ENCODE measurements at places on chromosomes 12 and 14. TPM values are rescaled to one million over a fixed set of nuclear protein-coding genes. Genes with fewer than 3 reads are reported as not detected.

GRCh38 chr14:60658211-60658690, 9.0 kb upstream of the SIX1 start:
- no peak for DNase-seq

DNA sequence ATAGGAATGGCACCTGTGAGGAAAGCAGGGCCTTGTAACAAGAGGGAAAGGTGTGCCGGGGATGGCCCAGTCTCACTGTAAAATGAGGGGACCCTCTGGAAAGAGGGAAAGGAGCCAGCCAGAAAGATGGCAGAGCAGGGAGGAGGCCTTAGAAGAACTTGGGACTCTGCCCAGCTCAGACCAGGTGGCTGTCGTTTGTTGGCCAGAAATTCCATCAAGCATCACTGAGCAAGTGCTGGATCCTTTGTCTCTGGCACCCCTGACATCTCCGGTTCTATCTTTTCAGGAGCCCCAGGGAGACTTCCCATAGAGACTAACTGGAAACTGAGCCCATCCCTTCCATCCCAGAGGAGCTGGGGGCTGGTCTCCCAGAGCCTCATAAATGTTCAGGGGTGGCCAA, 43.3 kb downstream of the DEGS2 start:
- DNase-seq = no peak

DNA sequence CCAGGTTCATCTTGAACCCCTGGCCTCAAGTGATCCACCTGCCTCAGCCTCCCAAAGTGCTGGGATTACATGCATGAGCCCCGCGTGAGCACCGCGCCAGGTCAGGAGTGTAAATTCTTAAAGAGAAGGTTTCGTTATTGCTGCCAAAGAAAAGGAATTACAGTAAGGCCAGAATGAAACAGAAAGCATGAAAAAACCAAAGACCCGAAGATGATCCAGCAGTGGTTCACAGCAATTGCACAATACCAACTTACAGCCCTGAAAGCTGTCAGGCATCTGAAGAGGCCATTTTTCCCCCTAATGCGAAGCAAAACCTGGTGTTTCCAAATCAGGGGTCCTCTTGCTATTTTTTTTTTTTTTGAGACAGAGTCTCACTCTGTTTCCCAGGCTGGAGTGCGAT, 10.3 kb downstream of the RBM23 start:
- no peak for DNase-seq

DNA sequence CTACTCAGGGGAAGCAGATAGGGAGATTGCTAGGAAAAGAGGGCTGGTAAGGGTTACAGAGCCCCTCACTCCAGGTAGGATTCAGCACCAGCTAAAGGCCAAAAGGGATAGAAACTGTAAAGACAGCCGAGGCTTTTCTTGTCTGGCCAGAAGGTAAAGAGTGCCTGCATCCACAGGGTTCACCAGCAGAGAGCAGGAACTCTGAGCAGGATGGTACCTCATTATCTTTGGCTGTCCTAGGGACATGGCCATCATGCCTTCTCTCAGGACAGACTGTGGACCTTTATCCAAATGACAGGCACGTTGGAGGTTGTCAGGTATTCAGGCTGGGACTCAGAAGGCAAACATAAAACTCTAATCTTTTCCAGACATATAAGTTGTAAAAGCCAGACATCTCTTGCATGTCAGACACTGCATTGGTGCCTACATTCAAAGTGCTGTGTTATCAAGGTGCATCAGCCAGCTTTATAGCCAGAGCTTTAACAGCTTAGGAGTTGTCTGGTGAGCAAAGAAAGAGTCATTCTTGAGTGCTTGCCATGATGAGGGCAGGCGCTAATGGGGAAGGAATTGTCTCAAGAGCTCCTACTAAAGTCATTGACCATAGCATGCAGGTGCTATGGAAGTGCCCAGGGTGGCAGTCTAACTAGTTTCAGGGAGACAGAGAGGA, 89.5 kb downstream of the PELI2 start:
- no peak for DNase-seq

DNA sequence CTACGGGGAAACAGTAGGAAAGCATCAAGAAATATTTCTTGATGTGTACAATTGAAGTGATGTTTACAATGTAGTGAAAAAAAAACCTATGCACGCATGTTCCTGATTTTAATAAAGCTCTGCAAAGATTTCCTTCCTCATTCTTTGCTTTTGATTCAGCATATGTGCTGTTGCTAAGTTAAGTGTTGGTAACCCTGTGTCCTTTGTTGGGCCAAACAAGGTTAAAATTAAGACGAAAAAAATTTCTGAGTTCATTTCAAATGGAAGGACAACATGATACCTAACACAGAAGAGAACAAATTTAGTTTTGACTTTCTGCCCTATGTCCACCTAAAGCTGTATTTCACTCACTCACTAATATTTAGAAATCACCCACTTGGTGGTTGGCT, 62.8 kb downstream of the PPP2R5C start:
- DNase-seq = no peak

GRCh38 chr12:71591601-71592000, 72.0 kb downstream of the ZFC3H1 start:
- no peak for DNase-seq

GRCh38 chr12:122051231-122051876, 27.2 kb upstream of the MLXIP start:
- DNase-seq = no peak

GRCh38 chr12:44748950-44749468, 127.1 kb downstream of the NELL2 start:
- DNase-seq = no peak

- DNase-seq = no peak
Observed at GRCh38 chr14:80839743-80840142, 101.8 kb downstream of the CEP128 start.

DNA sequence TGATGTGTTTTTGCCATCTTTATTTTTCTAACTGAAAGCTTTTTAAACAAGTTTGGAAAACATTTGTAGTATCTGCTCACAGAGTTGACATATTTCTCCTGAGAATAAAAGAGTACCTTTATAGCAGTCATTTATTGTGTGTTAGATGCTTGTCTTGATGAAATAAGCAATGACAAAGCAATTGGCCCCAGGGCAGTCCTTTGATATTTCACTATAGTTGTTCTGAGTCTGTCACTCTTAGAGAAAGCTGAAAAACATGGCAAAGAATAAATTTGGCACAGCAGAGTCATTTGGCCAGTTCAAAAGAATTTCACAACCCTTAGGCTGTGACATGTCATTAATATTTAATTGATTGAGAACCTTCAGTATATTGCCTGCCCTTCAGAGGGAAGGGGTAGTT, 166.2 kb downstream of the PTPRO start:
- no peak for DNase-seq

DNA sequence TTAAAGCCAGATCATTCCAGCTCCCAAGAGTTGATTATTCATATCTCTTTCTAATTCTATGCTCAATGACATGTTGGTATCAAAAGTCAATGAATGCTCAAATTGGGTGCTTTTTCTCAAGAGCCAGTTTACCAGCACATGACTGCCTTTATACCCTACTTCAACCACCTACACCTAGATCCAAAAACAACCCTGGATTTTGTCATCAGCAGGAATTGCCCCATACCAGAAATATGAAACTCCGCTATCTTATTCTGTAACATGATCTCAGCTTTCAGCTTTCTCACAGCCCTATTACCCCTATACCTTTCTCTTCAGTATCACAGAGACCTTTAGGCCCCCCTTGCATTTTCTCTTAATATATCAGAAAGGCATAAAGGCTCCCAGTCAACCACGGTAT, 32.3 kb upstream of the ESR2 start:
- DNase-seq = no peak

- DNase-seq = peak; percentile 52
Observed at GRCh38 chr12:123055281-123055766, 74.8 kb downstream of the ARL6IP4 start.

DNA sequence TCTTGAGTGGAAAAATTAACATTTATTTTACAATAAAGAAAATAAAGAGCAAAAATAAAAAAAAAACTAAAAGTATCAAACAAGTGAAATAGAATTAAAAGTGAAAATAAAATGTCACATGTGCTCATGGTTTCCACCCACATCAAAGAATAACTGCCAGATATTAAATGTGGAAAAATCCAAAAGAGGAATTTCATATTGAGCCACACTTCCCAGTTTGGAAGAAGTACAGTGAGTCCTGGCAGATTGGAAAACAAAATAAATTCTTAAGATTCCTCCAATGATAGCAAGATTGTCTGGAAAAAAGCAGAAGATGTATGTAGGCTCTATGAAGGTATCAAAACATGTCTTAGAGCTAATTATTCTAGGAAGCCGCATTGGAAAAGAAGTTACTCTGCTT, 1019.5 kb downstream of the SLC6A15 start:
- DNase-seq = no peak

DNA sequence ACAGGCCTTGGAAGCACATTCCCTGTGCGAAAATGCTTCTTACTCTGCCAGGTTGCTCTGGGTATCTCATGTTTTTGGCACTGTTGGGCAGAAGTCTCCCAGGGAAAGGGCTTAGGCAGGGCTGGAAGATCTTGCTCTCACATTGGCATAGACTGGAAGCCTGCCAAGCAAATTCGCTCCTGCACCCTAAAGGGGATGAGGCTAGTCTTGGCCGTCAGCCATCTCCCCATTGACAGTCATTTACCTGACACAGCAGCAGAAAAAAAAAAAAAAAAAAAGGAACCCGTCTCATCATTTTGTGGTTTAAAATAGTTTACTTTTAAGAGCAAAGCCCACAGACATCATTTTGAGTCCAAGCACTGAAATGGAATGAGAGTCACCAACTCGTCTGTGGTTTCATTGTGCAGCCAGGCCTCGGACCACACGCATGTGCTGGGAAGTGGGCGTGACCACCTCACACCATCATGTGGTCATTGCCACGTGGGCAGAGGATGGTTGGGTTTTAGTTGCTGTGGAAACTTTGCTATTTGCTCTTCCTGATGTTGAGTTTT, 84.8 kb downstream of the NRXN3 start:
- peak; percentile 84 for DNase-seq

DNA sequence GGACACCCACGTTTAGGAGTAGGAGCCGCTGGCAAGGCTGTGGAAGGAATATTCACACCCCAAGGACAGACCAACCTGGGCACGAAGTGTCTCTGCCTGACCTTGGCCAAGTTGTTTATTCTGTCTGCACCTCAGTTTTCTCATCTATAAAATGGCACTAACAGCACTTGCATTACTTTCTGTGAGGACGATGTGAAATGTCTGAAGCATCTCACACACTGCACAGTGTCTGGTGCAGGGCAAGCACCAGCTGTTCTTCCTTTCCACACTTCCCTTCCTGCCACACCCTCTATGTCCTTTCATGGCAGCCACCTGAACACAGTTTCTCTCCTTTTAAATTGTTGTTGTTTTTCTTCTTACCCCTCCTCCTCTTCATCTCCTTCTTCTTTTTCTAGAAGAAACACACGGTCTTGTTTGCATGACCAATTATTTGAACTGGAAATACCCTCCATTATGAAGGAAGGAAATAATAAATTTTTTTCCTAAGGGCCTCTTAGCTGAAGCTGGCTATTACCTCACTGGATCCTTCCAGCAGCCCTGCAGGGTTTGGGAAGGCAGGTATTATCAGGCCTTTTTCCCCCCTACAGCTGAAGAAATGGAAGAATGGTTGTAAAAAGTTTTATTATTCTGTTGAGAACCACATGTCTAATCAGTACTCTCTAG, 42.9 kb upstream of the ATP23 start:
- DNase-seq = no peak

DNA sequence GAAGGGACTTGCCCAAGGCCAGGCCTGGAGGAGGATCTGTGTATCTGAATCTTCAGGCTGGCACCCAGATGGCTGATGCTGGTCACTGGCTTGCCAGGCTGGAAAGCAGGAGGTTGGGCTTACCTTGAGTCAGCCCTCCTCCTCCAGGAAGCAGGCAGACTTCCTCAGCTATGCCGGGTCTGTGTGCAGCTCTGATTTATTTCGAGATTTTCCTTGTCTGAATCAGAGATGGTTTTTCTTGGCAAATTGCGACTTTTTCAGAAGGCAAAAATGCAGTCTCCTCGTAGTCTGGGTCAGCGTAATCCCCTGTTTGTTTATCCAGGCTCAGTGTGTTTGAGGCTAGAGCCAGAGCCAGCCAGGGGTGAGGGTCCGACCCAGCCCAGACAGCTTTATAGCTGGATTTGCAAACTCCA, 48.9 kb downstream of the SMOC1 start:
- no peak for DNase-seq

DNA sequence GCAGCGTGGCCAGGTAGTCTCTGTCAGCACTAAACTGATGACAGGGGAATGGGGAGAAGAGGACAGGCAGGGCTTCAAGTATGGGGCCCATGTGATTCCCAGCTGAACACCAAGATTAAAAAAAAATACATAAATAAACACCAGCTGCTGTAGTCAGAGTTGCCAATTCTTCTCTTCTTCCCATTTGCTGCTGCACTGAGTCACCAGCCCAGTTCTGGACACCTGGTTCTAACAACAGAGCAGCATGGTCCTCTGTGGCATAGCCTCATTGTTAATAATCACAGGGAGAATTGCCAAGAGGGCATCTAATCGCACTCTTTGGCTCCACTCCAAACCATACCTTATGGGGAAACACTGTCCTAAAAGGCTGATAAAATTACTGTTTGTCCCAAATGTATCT, 15.1 kb downstream of the PPM1H start:
- peak; percentile 30 for DNase-seq

DNA sequence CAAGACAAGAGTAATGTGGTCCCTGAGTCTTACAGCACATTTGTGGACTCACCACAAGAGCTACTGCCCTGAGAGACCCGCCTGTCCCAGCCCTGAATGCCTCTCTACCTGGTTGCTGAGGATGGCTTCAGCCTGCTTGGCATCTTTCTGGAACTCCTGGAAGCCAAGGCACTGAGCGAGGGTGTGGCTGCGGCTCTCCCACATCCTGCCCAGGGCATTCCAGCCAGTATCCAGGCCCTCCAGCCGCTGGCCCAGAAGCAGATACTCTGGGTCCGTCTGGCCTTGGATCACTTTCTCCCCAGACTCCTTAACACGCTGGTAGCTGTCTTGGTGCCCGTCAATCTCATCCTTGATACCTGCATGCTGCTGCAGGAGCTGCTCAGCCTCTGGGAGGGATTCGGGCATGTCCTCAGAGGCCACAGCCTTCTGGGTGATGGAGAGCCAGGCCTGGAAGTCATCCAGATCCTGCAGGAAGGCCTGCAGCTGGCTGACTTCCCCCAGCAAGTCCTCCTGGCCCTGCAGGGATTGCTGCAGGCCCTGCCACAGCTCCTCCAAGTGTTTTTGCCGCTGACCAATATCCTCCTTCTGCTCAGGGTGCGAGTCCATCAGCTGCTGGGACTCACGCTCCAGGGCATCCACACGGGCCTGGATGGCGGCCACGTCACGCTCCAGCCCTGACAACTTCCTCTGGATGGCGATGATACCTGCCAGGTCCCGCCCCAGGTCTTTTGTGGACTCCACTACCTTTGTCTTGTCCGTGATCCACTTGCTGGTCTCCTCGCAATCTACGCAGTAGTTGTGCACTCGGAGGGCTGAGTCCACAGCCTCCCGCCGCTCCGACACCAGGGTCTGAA, 82.3 kb downstream of the PLEKHG3 start:
- DNase-seq = no peak

SIX6 gene
- total RNA-seq = not detected

P3H3 gene
- 27.3 TPM for total RNA-seq

PHETA1 gene
- total RNA-seq = 2.3 TPM

KCNK13 gene
- not detected for total RNA-seq

TPPP2 gene
- total RNA-seq = not detected

WSCD2 gene
- total RNA-seq = not detected

LGALS3 gene
- 210 TPM for total RNA-seq

B4GALNT1 gene
- total RNA-seq = 14.4 TPM

PIWIL1 gene
- total RNA-seq = not detected

SLC10A1 gene
- not detected for total RNA-seq

LYZ gene
- 0.10 TPM for total RNA-seq

GOLGA3 gene
- total RNA-seq = 44.7 TPM

TAS2R20 gene
- total RNA-seq = 0.24 TPM

NKX2-1 gene
- not detected for total RNA-seq

Measured in RPMI7951 (cell line).